Progenitor cell of endocrine pancreas (in vitro differentiated cells): ENCODE measurements at places on chromosomes 3 and 15. TPM values are rescaled to one million over a fixed set of nuclear protein-coding genes. Genes with fewer than 3 reads are reported as not detected.

GRCh38 chr15:85587707-85588411, 206.9 kb downstream of the KLHL25 start:
- no peak for DNase-seq

The TWF2 gene
- total RNA-seq, result 27.6 and 31.5 TPM in 2 replicates

DNA sequence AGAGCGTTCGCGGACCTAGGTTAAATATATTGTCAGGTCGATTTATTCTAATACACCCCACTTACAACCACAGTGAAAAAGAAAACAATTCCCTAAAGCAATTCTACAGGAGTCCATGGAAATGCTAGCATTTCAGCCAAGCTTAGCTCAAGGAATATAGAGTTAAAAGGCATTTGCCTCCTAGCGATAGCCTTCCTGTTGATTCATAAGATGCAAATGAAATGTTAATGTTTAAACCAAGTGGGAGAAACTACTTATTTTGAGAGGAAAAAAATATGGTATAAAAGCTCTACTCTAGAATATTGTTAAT, 1.7 kb upstream of the ALCAM start:
- no peak for DNase-seq

- no peak for DNase-seq
Measured at GRCh38 chr3:134579141-134579665, 71.6 kb downstream of the KY start.

DNA sequence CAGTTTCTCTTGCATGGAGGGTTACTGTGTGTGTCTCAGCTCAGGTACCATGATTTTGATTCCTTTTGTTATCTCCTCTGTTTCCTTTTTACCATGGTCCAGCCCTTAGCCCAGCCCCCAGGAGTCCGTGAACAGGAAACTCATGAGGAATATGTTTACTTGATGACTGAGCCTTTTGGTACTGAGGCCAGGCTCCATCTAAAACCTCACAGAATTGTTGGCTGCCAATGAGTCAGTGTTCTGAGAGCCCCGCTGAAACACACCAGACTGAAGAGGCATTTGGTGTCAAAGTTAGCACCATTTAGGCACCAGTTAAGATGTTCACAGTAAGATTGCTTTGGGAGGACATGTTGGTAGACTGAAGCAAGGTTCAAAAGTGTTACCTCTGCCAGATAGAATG, 80.9 kb downstream of the DGKG start:
- DNase-seq, result no peak

DNA sequence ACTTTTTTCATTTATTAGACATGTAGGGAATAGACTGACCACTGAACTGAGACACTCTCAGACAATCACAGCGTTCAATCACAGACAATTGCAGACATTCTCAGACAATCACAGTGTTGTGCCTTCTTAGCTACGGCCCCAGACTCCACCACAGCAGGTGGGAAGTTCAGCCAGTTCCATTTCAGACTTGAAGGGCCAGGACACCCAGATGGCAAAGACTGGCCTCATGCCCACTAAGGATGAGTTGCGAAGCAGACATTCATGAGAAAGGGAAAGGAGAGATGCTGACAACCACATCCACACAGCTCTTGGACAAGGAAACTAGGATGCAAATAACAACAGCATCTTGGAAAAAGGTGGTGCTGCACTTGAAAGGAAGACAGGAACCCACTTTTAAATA, 21.9 kb upstream of the ALDH1L1 start:
- no peak for DNase-seq

- DNase-seq, result no peak
Measured at GRCh38 chr15:52227456-52227855, 36.3 kb upstream of the GNB5 start.

DNA sequence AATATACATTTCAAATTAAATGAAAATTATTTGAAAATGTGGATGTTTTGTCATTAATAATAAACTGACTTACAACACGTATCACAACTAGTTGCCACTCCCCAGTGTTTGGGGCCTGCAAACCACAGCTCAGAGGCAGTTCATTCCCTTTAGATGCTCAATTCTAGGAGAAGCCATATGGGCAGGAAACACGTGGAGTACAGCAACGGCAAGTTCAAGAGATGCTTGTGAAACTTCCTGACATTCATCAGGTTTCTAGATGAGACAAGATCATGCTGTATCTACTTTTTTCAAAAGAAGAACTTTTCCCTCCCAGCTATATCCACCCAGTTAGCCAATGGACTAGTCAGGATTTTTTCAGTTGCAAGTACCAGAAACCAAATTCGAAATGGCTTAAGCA, 17.6 kb upstream of the PLA2G4D start:
- DNase-seq, result no peak

- DNase-seq, result no peak
Measured at GRCh38 chr3:129476586-129476985, 36.6 kb downstream of the IFT122 start.

DNA sequence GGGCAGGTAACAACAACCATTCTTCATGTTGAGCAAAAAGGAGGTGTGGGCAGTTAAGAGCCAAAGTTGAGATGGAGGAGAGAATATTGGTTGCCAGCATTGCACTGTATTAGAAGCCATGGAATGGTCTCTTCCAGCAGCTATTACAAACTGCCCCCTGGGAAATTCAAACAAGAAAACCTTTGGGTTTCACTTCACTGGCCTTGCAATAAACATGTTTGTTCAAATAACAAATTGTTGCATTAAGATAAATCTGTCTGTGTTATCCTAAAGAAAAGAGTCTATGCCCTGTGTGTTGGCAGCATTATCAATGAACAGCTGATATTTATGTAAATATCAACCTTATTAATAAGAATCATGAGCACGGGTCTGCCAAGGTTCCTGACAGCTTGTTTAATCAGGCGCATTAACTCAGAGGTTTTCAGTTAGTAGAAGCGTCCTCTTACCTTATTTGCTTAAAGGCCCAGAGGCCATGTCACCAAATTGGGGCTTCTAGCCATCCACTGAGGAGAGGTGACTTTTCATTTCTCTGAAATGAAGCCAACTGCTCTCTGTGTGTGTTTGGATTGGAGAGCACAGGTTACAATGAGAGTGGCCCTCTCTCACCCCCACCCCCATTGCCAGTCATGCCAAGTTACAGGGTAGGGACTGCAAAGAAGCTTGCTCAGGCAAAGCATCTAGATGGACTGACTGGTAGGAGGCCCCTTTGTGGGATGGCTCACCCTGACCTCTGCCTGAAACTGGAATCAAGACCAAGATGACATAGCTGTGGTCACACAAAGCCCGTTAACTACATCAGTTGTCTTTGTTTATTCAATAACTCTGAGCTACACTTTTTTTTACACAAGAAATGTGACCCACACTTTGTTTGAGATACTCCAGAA, 10.5 kb downstream of the FILIP1L start:
- no peak for DNase-seq

- DNase-seq, result no peak
Measured at GRCh38 chr15:64851503-64851840, 9.8 kb downstream of the PLEKHO2 start.

DNA sequence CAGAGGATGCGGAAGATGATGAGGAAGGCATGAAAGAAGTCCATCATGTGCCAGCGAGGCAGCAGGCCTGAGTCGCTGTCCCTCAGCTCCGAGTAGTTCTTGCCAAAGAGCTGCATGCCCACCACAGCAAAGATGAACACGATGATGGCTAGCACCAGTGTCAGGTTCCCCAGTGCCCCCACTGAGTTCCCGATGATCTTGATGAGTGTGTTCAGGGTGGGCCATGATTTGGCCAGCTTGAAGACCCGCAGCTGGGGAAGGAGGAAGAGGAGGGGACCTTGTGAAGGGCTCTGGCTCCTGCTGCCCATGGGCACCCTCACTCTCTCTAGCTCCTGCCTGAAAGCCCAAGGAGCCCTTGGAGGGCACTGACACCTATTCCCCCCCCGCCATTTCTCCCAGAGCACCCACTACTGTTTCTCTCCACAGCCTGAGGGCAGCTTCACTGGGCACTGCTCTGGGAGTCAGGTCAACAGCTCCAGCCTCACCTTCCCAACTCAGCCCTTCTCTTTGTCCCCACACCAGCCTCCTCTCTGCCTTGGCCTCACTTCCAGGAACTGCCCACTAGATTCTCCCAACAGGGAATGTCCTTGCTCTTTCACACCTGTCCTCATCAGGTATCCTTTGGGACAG, 63.6 kb downstream of the SCN5A start:
- no peak for DNase-seq

The SV2B gene
- total RNA-seq, result 19.9 and 24.9 TPM in 2 replicates

- no peak for DNase-seq
Measured at GRCh38 chr3:172134352-172134751, 95.0 kb downstream of the FNDC3B start.

The RBPMS2 gene
- 37.5 and 39.8 TPM in 2 replicates for total RNA-seq

GRCh38 chr3:147736226-147736625, 327.1 kb downstream of the ZIC1 start:
- DNase-seq, result no peak

DNA sequence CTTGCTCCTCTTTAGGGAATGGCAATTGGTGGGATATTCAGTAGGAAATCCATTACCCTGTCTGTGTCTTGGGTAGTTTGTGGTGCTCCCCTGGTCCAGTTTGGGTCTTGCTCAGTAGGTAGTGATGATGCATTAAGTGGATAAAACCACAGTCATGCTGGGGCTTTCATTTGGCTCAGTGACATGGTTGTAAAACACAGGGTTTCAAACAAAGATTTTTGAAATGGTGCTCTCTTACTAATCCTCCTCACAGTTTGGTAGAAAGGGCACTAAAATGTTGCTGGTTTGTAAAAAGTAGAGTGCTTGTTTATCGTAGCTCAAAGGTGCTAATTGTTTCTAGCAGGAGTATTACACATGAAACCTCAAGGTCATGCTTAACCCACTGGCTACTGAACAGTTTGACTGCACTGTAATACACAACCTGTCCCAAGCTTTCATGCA, 22.9 kb downstream of the BBX start:
- DNase-seq, result no peak

The SLC24A5 gene
- total RNA-seq, result not detected in 2 replicates

- DNase-seq, result no peak
Measured at GRCh38 chr3:159629329-159630084, 359.1 kb upstream of the IL12A start.

DNA sequence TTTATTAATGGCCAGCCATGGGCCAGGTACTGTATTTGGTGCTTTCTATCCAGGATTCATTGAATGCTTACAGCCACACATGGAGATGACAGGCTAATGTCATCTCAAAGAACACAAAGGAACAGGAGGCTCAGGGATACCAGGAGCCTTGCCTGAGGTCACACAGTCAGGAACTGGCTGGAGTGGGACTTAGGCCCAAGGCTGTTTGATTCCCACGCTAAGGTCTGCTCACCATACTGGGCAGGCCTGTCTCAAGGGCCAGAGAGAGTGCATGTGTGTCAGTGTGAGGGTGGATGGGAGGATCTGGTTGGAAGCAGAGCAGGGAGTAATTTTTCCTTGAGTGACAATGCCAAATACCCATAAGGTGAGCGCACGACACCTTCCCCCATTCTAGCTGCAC, 37.6 kb downstream of the EPHB3 start:
- DNase-seq, result no peak

The MYO5C gene
- total RNA-seq, result 63.9 and 65.6 TPM in 2 replicates

The MCTP2 gene
- total RNA-seq, result 2.6 and 5.4 TPM in 2 replicates

DNA sequence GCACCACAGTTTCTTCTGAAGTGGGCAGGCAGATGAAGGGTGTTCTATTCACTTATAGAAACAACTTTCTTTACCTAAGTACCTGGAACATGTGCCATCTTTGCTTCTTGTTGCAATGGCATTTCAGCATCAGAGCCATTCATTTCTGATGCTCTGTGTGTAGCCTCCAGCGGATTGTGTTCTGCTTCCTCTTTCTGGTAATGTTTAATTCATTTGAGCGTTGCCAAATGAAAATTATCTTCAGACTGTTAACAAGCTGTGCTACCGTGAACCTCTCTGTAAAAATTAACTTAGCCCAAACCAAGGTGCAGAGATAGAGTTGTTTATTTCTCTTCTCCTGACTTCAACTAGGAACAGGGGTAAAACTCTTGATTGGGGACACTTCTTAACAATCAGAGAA, 302.0 kb downstream of the EDEM1 start:
- no peak for DNase-seq

GRCh38 chr15:78167227-78167888, 18.2 kb downstream of the IDH3A start:
- DNase-seq, result no peak

DNA sequence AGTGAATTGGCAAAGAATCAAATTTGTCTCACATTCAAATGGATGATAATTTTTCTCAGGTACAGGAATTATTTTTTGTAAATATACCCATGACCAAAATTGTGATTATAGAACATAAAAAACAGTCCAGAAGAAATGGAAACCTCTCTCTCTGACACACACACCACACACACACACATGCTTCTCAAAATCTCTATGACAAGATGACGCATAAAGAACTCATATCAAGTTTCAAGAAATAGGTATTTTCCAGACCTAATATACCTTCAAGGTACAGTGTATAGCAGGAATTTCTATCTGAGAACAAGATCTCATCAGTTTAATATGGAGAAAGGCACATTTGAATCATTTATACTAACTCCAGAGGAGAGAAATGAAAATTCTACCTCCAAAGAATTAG, 1069.1 kb upstream of the ALCAM start:
- DNase-seq, result no peak

The DNAJC17 gene
- 41.0 and 43.1 TPM in 2 replicates for total RNA-seq

The SPINK8 gene
- total RNA-seq, result not detected in 2 replicates

- no peak for DNase-seq
Measured at GRCh38 chr3:38083871-38084333, 44.9 kb downstream of the DLEC1 start.

GRCh38 chr3:29901097-29901496, 620.2 kb downstream of the RBMS3 start:
- DNase-seq, result no peak

DNA sequence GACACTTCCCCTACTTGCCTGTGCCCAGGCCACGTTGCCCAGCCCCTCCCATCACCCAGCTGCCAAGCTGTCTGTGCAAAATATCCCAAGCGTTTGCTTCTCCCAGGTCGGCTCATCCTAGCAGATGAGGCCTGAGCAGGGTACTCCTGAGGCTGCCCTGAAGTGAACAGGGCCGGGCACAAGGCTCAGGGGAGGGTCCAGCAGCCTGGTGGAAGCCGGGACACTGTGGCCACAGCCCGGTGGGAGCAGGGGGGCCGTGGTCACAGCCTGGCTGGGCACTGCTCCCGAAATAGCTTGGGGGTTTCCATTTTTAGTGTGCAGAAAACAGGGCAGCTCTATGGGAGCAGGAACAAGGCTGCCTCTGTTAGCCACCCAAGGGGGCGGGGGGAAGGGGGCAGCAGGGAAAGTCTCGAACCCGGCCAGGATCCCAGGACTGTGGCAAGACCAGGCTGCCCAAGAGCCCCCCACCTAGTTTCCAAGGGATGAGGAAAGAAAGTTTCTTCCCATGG, 3.4 kb downstream of the PLXNB1 start:
- DNase-seq, result no peak

The FILIP1L gene
- 19.4 and 29.6 TPM in 2 replicates for total RNA-seq

DNA sequence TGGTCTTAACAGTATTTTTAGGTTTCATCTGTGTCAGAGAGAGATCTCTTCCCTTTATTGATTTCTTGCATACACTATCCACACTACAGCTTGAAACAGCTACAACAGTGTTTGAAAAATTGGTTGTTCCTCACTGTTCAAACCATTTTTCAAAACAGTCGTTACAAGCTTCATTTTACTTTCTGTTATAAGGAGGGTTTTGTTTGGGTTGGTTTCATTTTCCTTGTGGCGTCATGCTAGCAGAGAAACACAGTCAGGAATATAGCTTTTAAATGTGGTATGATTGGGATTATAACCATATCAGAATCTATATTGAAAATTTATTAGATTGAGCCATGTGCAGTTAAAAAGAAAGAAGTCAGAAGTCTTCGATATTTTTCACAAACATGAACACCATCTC, 400.6 kb downstream of the ZBTB20 start:
- no peak for DNase-seq
